Lower lobe of right lung (tissue), 2 donors: ENCODE measurements at places on chromosomes 4 and X. TPM values are rescaled to one million over a fixed set of nuclear protein-coding genes. Genes with fewer than 3 reads are reported as not detected.
A peak's percentile ranks its signal among the peaks of the same experiment; 100 is the strongest.

GRCh38 chr4:98793658-98794057 lies 135.2 kb upstream of the TSPAN5 start:
- H3K27me3 ChIP-seq: no peaks in the 10 kb centered on the region
- no peaks in the 10 kb centered on the region for H3K4me1 ChIP-seq
- DNase-seq: no peak
- no peak overlapping the region for H3K4me3 ChIP-seq

GRCh38 chrX:11193035-11193469 lies 81.9 kb downstream of the HCCS start:
- no peaks in the 10 kb centered on the region for H3K4me1 ChIP-seq
- H3K36me3 ChIP-seq: no peaks in the 10 kb centered on the region
- no peak overlapping the region for H3K27ac ChIP-seq

Gene GYPE
- total RNA-seq: 2.5 TPM

DNA sequence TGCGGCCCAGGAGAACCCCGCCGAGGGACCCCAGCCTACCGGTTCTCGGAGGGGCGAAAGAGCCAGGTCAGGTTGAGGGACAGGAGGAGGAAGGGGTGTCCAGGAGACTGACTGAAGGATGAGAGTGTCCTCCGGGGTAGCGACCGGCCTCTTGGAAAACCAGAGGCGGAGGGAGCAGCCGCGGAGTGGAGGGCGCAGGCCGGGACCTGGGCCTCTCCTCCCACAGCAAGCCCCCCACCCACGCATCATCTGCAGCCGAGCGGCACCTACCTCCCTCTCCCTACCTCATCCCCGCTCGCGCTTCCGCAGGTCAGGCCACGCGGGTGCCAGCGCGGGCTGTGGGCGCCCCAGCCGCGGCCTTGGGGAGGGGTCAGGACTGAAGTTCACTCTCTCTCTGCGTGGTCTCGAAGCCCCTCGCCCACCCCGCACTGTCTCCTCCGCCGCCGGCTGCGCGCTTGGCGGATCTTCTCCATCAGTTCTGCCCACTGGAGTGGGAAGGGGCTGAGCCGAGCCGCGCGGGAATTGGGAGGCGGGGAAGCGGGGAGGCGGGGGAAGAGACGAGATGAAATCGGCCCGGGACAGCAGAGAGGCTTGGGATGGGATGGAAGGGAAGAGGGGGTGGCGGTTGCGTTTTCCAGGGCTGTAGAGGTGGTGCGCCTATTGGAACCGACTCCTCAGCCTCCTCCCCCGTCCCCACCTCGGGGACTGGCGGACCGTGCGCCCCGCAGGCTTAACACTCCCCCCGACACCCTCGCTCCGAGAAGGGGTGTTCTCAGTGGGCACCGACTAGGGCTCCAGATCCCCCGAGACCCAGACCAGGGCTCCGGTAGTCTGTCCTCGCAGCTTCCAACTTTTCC lies 1.8 kb downstream of the NLGN4X start:
- H3K36me3 ChIP-seq: no peaks in the 10 kb centered on the region
- H3K27ac ChIP-seq: no peak overlapping the region
- H3K4me1 ChIP-seq: no peaks in the 10 kb centered on the region
- peaks cover 5% of the 10 kb centered on the region for H3K27me3 ChIP-seq

- no peaks in the 10 kb centered on the region for H3K36me3 ChIP-seq
- H3K27ac ChIP-seq: no peak overlapping the region
- no peak overlapping the region for H3K4me3 ChIP-seq
- no peaks in the 10 kb centered on the region for H3K27me3 ChIP-seq
- no peak for DNase-seq
- no peaks in the 10 kb centered on the region for H3K4me1 ChIP-seq
These were observed 37.3 kb upstream of the CCNI start for GRCh38 chr4:77113069-77113468.

Gene SPANXB1
- total RNA-seq: not detected

DNA sequence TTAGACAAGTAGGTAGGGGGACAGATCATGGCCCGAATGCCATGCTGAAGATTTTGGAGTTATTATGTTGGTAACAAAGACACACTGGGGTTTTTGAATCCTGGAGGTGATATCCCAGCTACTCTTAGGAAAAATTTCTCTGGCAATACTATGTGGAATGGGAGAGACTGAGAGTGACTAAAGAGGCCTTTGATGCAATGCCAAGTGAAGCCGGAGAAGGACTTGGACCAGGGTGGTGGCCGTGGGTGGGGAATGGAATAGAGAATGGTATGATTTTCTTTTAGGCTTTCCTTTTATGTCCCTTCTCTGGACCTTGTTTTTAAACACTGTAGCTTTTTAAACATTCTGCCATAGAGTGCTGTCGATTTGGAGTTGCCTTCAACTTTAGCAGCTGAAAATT lies 141.6 kb downstream of the DCLK2 start:
- no peak overlapping the region for H3K27ac ChIP-seq
- no peak overlapping the region for H3K4me3 ChIP-seq
- DNase-seq: no peak
- H3K36me3 ChIP-seq: no peaks in the 10 kb centered on the region
- no peaks in the 10 kb centered on the region for H3K27me3 ChIP-seq

DNA sequence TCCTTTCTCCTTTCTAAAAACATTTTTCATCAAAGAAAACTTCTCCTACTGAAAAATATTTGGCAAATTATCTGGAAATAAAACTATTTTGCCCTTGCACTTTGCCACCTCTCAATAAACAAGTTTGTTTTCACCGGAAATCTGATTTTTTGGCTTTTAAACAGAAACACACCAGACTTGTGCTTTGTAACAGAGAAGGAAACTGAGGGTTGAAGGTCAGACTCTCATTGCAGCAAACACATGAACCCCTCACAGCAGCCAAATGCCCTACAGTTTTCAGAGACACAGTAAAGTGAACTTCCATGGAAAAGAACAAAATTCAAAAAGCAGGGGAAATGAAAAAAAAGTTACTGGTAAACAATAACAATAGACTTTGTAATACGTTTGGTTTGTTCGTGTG lies 95.6 kb upstream of the WDR17 start:
- H3K27me3 ChIP-seq: no peaks in the 10 kb centered on the region
- H3K4me1 ChIP-seq: no peaks in the 10 kb centered on the region
- no peak overlapping the region for H3K27ac ChIP-seq
- no peak overlapping the region for H3K4me3 ChIP-seq
- no peaks in the 10 kb centered on the region for H3K36me3 ChIP-seq

DNA sequence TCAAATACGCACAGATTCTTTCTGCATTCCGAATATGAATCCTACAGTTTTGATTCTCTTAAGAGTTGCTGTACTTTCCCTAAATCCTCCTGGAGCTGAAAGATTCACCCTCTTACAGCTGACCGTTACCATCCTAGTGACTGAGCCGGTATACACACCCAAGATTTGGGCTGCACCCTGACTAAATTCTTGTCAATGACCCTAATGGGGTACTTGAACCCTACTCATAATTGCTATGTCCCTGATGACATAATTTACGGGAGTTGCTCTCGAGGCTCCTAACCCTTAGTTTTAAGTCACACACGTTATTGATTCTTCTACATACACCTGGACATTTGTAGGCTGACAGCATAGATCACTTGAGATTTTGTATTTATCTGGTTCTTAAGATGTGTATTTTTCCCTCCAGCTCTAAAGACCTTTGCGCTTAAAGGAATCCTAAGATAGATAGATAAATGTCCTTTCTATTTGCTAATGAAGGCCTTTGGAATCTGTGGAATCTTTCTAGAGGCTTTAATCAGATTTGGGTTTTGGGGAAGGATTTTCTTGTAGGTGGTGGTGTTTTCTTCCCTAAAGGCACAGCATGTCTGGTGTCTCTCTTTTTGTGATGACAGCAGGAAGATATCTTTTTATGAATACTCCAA lies 37.8 kb downstream of the CLDN34 start:
- H3K4me3 ChIP-seq: no peak overlapping the region
- H3K36me3 ChIP-seq: no peaks in the 10 kb centered on the region
- no peak overlapping the region for H3K27ac ChIP-seq
- no peak for DNase-seq
- no peaks in the 10 kb centered on the region for H3K27me3 ChIP-seq

DNA sequence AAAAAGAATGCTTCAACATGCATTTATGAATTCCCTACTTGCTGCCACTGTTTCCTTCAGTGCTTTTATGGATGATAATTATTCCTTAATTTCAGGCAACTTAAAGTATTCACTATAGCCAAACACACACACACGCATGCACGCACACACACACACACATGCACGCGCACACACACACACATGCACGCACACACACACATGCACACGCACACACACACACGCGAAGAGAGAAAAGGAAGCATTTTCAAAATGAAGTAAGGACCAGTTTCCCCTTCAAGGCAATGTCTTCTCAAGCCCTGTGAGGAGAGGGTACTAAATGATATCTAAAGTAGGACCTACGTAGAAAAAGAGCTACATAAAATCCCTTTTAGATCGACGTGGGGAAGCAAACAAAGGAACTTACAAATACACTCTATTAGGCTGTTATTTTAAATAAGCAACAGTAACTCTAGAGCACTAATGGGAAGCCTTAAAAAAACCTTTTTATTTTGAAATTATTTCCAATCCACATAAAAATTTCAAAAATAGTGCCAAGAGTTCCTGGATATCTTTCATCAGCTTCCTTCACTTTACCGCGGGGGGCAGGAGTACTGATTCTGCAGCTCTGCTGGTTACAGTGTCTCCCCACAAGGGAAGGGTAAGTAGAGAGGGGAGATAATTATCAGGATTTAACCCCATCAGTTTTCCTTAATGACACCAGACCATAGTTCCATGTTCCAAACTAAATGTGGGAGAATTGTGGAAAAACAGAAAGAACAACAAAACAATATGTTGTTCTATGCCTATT lies 13.7 kb downstream of the IRF2 start:
- H3K36me3 ChIP-seq: peaks cover 7% of the 10 kb centered on the region
- H3K4me1 ChIP-seq: peaks cover 49% of the 10 kb centered on the region
- no peak overlapping the region for H3K4me3 ChIP-seq
- H3K27me3 ChIP-seq: no peaks in the 10 kb centered on the region

Gene GASK1B
- 22.7 TPM for total RNA-seq

- no peaks in the 10 kb centered on the region for H3K36me3 ChIP-seq
- no peak overlapping the region for H3K27ac ChIP-seq
- no peaks in the 10 kb centered on the region for H3K27me3 ChIP-seq
These were observed 624.8 kb upstream of the ADGRL3 start for GRCh38 chr4:60575336-60575735.

Gene MAGEB2
- total RNA-seq: not detected

GRCh38 chr4:181301735-181302710 lies 941.2 kb upstream of the TENM3 start:
- DNase-seq: peak; percentile 58
- H3K4me1 ChIP-seq: no peaks in the 10 kb centered on the region
- H3K36me3 ChIP-seq: no peaks in the 10 kb centered on the region
- H3K27me3 ChIP-seq: no peaks in the 10 kb centered on the region

DNA sequence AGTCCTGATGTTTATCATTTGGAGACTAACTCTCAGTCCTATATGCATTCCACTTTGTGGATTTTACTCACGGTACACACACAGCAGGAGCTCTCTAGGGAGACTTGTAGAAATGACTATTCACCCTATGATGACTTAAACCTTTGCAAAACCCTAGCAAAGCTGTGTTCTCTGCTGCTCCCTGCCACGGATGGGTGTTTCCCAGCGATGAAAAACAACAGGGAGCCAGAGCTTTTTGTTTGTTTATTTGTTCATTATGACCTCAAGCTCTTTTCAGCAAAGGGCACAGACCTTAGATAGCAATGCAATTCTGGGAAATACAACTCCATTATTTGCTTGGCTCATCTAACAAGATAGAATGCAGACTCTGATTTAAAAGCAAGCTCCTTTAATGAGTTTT lies 156.6 kb downstream of the GRIA3 start:
- H3K27me3 ChIP-seq: no peaks in the 10 kb centered on the region
- H3K36me3 ChIP-seq: no peaks in the 10 kb centered on the region
- H3K4me3 ChIP-seq: no peak overlapping the region
- no peak for DNase-seq

GRCh38 chr4:129179276-129179675 lies 83.3 kb downstream of the C4orf33 start:
- H3K27me3 ChIP-seq: no peaks in the 10 kb centered on the region
- H3K4me3 ChIP-seq: no peak overlapping the region
- no peak overlapping the region for H3K27ac ChIP-seq
- DNase-seq: no peak
- no peaks in the 10 kb centered on the region for H3K36me3 ChIP-seq

DNA sequence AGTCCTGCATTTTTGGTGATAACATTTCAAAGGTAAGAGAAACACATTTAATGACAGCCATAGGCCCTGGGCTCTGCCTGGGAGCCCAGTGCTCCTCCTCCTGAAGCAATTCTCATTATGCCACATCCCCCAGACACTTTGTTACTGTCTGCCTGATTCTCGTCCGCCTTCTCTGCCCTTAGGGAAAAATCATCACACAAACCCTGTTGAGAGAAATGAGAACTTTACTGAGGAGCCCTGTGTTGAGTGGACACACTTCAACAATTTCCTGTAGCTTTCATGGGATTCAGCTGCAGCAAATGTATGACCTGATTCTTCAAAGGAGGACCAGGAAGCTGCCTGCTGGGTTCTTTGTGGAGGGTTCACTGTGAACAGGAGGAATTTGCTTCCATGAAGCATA lies 566.5 kb upstream of the FRG1 start:
- no peaks in the 10 kb centered on the region for H3K4me1 ChIP-seq
- no peak for DNase-seq
- no peaks in the 10 kb centered on the region for H3K36me3 ChIP-seq
- no peaks in the 10 kb centered on the region for H3K27me3 ChIP-seq

Gene SPIN4
- total RNA-seq: 8.1 TPM

Gene POF1B
- 2.5 TPM for total RNA-seq

Gene SUPT20HL1
- not detected for total RNA-seq

Gene ABHD18
- 12.6 TPM for total RNA-seq

GRCh38 chrX:153885968-153886903 lies at the start of gene L1CAM:
TSS of gene L1CAM (minus strand) at chrX:153886173. CDS start at chrX:153875836, 10,337 bp downstream.
- peaks cover 35% of the 10 kb centered on the region for H3K27me3 ChIP-seq
- H3K36me3 ChIP-seq: no peaks in the 10 kb centered on the region
- no peak for DNase-seq
- H3K4me3 ChIP-seq: no peak within 1 kb of the TSS
- peaks cover 4% of the 10 kb centered on the region for H3K4me1 ChIP-seq

DNA sequence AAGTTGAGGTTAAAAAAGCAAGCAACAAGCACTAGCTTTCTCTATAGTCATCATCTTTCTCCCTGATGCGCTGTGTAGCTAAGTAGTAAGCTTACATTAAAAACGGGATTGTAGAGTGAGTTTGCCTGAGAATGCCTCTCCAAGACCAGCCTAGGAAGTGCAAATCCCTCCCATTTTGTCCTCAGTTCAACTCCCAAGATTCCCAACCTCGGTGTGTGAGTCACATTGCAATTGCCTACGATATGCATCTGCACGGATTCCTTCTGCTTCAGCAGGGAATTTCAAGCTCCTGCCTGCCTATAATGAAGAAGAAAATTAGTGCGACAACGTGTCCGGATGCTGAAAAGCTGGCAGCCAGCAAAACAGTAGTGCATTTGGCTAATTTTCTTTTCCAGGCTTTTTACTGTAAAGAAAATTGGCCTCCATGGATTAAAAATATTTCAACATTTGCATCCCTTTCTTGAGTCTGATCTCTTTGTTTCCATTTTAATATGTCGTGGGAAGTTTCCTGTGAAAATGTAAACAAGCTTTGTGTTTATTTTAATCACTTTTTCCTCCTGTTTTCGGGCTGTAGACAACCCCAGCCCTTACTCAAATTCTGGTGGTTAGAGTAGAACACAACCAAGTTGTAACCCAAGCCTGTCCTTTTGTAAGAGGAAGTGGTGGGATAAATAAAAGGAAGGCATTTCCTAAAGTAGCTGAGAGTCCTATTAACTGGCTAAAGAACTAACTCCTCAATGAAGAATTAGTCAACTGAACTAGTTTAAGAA lies 58.4 kb upstream of the TET2 start:
- peaks cover 7% of the 10 kb centered on the region for H3K4me1 ChIP-seq
- peak overlapping the region; percentile 18 for H3K4me3 ChIP-seq
- H3K27ac ChIP-seq: peak overlapping the region; percentile 4
- no peak for DNase-seq
- H3K27me3 ChIP-seq: no peaks in the 10 kb centered on the region

Gene BST1
- total RNA-seq: 17.8 TPM

Gene FOXO4
- 34.7 TPM for total RNA-seq
